ENCODE measurements at places on chromosomes 4 and X. TPM values are rescaled to one million over a fixed set of nuclear protein-coding genes. Genes with fewer than 3 reads are reported as not detected.

DNA sequence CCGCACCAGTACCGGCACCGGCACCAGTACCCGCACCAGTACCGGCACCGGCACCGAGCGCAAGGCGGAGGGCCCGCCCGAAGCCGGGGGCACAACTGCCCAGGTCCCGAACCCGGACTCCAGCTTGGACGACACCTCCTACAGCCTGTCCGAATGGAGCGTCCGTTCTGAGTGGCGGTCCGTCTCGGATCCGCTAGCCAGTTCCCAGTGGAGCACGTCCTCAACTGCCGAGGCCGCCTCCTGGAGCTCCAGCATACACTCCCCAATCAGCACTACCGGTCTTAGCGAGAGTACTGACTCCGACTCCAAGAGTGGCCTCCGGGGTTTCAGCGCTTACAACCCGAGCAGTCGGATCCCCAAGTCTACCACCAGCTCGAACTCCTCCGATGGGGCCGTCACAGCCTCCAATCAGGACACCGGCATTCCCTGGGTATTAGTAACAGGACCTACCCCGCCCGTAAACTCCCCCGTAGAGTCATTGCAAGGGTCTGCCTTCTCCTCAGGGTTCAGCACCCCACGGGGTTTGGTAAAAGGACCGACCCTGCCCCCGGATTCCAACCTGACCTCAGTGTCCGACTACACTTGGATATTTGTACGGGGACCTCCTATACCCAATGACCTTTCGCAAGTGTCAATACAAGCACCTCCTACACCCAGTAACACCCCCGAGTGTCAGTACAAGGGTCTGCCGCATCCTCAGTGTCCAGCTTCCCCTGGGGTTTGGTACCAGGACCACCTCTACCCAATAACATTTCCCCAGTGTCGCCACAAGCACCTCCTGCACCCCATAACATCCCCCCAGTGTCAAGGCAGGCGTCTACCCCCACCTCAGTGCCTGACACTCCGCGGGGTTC is 721 bp upstream of the MAOA start:
- DNase-seq, result peak; percentile 39

MXRA5 gene
- total RNA-seq, result not detected

GPR50 gene
- not detected for total RNA-seq

GRCh38 chr4:38223306-38223705 is 263.1 kb downstream of the PTTG2 start:
- DNase-seq, result no peak

DNA sequence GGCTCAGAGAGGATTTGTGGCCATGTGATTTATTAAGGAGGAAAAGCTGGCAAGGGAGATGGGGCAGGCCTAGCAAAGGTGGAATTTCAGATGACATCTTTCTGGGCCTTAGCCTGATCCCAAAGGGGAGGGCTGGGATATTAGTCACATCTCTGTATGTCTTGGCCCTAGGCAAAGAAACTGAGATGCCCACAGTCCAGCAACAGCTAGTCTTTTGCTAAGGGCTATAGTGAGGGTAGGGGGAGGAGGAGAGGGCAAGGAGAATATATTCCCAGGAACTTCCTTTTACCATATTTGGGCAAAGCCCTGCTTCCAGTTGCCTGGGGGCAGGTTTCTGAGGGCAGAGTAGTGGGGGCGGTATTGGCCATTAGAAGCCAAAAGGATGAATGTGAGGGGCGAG is 209.8 kb upstream of the NR3C2 start:
- no peak for DNase-seq

GRCh38 chr4:128256539-128256938 is 31.1 kb downstream of the PGRMC2 start:
- no peak for DNase-seq

GRCh38 chrX:139831675-139832456 is 101.0 kb downstream of the ATP11C start:
- no peak for DNase-seq

DNA sequence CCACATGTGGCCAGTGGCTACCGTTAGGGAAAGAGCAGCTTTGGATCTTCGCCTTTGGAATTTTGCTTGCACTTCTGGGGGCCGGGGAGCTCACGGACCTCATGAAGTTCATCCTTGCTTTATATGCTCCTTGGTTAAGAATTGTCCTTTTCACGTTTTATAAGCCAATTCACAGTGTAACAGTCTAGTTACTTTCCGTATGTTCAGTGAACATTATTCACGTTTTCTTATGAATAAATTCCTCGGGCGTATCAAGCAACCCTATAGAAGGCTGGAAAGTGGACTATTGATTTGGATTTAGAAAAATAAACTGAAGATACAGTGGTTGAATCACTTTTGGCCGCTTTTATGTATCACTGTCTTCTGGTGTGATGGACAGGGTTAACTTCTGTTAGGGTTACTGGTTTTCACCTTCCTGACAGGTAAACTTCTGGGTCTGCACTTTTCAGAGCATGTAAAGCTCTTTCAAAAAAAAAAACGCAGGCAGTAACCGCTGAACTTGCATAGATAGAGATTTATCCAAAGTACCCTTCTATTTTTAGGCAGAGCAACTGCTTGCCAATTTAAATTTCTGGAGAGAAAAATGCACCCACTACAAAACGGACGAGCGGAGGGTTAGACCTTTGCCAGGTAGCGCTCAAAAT is 569 bp upstream of the PDLIM5 start:
- DNase-seq, result no peak

SLIT2 gene
- not detected for total RNA-seq

GRCh38 chrX:136189222-136189621 is 41.9 kb downstream of the FHL1 start:
- no peak for DNase-seq

GRCh38 chr4:142984871-142985585 is 138.9 kb upstream of the INPP4B start:
- no peak for DNase-seq

Measured in activated CD4-positive, alpha-beta memory T cell treated with anti-CD3 and anti-CD28 coated beads for 36 hours (primary cell).